Hair follicle dermal papilla cell (primary cell): ENCODE measurements at places on chromosomes 11 and 22. TPM values are rescaled to one million over a fixed set of nuclear protein-coding genes. Genes with fewer than 3 reads are reported as not detected.

Gene PAX6
- 0.32 and 0.85 TPM in 2 replicates for total RNA-seq

Gene TMEM25
- total RNA-seq, result 27.7 and 29.0 TPM in 2 replicates

Gene APLP2
- 544 and 676 TPM in 2 replicates for total RNA-seq

Gene ALDH3B2
- total RNA-seq, result not detected in 2 replicates

Gene CBX7
- total RNA-seq, result 6.7 and 8.3 TPM in 2 replicates

Gene MAFF
- total RNA-seq, result 17.2 and 23.9 TPM in 2 replicates

Gene SERPIND1
- total RNA-seq, result not detected in 2 replicates

Gene FAM76B
- 19.1 and 24.8 TPM in 2 replicates for total RNA-seq

Gene CCDC34
- total RNA-seq, result 1.8 TPM in 2 replicates

Gene ABCG4
- total RNA-seq, result 0.12 and 0.32 TPM in 2 replicates

Gene SULT4A1
- total RNA-seq, result 0.12 and 0.16 TPM in 2 replicates

Gene OR56A1
- not detected in 2 replicates for total RNA-seq

Gene OR5B3
- total RNA-seq, result not detected in 2 replicates

Gene C11orf91
- not detected in 2 replicates for total RNA-seq

Gene SMIM35
- total RNA-seq, result not detected in 2 replicates

Gene KDM4D
- total RNA-seq, result 0.49 and 0.97 TPM in 2 replicates

Gene POTEH
- not detected in 2 replicates for total RNA-seq

Gene BAIAP2L2
- 0.32 and 0.49 TPM in 2 replicates for total RNA-seq

Gene SYNGR1
- 6.6 and 12.2 TPM in 2 replicates for total RNA-seq

Gene HDHD5
- 32.1 and 35.2 TPM in 2 replicates for total RNA-seq

Gene CNTF
- 2.9 and 3.4 TPM in 2 replicates for total RNA-seq

Gene RIMBP3C
- total RNA-seq, result 0.12 and 0.32 TPM in 2 replicates

Gene ZC3H7B
- 116 and 120 TPM in 2 replicates for total RNA-seq

Gene WNT7B
- total RNA-seq, result 0.16 TPM in 1 of 2 replicates, not detected in the other

Gene KCNJ1
- 0.12 TPM in 1 of 2 replicates, not detected in the other for total RNA-seq

Gene SLC22A6
- not detected in 2 replicates for total RNA-seq

Gene APOC3
- total RNA-seq, result not detected in 2 replicates

Gene TSSK2
- total RNA-seq, result not detected in 2 replicates

Gene PLA2G3
- not detected in 2 replicates for total RNA-seq

Gene UPK3A
- not detected in 2 replicates for total RNA-seq

Gene PRDM11
- 10.9 and 13.8 TPM in 2 replicates for total RNA-seq

Gene NRXN2
- 107 and 111 TPM in 2 replicates for total RNA-seq

Gene CHADL
- total RNA-seq, result 1.1 and 1.7 TPM in 2 replicates

Gene L3MBTL2
- 21.1 TPM in 2 replicates for total RNA-seq

Gene NUP160
- 19.1 and 23.4 TPM in 2 replicates for total RNA-seq
